ENCODE measurements at places on chromosomes 6 and 20.

- DNase-seq = no peak
These were observed 110.2 kb upstream of the RREB1 start for GRCh38 chr6:6997263-6998193.

DNA sequence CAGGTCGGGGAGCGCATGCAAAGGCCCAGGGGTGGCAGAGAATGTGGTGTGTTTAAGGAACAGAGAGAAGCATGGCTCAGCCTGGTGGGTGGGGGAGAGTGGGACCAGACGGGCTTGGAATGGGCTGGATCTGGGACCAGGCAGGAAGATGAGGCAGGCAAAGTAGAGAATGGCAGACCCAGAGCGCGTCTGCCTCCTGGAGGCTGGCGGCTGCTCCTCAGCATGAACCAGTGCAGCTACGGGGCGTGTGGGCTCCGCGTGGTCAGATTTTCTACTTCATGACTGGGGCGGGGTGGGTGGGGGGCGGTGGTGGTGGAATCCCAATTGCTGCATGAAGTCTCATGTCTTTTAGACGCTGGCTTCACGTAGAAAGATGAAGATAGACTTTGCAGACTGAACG is 135.6 kb downstream of the TFAP2C start:
- DNase-seq = no peak

GRCh38 chr20:13870170-13870748 is 85.4 kb downstream of the NDUFAF5 start:
- DNase-seq = no peak

DNA sequence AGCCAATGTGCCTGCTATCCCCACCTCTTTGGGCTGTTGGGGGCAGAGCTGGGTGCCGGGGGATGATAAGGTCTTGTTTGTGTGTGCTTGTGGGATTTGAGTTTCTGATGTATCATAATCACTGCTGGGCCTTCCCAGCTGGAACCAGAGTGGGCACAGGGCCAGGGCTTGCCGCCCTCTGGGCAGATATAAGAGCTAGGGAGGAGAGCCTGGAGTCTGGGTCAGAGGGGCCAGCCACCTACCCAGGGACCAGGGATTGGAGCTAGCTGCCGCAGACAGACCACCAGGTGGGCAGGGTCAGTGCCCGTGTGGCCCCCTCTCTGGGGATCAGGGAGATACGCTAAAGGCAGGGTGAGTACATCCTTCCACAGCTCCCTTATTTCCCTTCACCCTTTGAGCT is 3.1 kb upstream of the TLDC2 start:
- DNase-seq = no peak

DNA sequence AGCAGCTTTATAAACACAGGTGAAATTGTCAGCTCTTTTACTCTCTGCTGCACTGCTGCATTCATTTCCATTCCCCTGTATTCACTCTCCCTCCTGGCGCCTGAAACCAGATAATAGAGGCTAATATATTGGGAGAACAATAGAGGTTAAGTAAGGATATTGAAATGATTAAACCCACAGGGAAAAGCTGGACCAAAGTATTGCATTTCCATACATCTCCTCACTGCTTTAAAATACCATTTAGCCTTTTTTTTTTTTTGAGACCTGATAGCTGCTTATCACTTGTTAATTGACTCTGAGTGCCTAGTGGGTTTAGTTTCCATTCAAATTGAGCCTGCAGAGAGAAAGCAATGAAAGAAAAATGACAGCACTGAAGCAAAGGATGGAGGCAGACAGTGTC is 540.5 kb upstream of the IMPG1 start:
- no peak for DNase-seq

DNA sequence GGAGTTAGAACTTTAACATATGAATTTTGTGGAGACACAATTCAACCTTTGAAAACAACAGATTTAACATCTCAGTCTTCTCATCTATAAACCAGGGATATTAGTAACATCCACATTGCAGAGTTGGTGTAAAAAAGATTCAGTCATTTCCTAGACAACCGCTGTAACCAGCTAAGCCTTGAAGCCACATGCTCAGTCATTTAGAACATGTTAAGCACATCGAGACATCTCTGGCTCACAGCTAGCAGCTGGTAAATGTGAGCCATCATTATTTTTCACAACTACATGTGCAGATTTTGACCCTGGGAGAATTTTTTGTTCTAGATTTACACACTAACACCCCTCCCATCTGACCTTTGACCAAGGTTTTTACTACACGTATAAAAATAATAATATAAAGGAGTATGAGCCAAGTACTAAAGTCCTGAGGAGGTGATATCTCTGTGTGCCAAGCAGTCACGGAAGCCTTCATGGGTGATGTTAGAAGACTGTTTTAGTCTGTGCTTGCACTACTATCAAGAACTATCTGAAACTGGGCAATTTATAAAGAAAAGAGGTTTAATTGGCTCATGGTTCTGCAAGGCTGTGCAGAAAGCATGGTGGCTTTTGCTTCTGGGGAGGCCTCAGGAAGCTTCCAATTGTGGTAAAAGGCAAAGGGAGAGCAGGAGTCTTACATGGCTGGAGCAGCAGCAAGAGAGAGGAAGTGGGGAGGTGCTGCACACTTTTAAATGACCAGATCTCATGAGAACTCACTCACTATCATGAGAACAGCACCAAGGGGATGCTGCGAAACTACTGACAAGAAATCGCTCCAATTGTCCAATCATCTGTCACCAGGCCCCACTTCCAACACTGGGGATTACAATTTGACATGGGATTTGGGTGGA is 48.7 kb upstream of the IL20RA start:
- DNase-seq = no peak

GRCh38 chr6:94027374-94027773 is 608.0 kb upstream of the EPHA7 start:
- DNase-seq = no peak

GRCh38 chr20:62744741-62745191 is 36.1 kb downstream of the NTSR1 start:
- DNase-seq = no peak

- DNase-seq = no peak
These were observed 82.6 kb upstream of the SPTLC3 start for GRCh38 chr20:12925863-12926793.

- DNase-seq = no peak
These were observed 9.0 kb upstream of the NRSN1 start for GRCh38 chr6:24117021-24117420.

DNA sequence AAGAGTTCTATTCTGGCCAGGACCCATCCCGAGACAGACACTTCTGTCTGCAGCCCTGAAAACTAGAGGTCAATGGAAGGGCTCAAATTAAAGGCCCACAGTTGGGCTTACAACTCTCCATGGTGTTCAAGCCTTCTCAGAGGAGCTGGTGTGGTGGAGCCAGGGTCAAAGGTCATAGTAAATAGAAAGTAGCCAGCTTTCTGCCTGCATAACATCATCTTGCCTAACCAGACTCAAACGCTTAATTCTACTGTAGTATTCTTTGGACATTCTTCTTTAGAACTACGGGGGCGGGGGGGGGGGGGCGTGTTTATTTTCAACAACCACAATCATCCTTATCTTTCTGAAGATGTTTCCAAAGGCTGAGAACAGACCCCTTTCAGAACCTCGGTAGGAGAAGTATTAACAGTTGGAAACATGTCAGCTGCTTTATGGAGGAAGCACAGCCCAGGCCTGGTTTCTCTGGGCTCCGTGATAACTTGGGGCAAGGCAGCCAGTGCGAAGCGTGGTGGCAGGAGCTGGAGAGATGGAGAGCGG is 1.5 kb upstream of the RREB1 start:
- no peak for DNase-seq

- no peak for DNase-seq
These were observed 15.9 kb upstream of the MDFI start for GRCh38 chr6:41622206-41622988.
